Activated naive CD4-positive, alpha-beta T cell treated with anti-CD3 and anti-CD28 coated beads for 36 hours (primary cell): ENCODE measurements at places on chromosomes 6 and 20. TPM values are rescaled to one million over a fixed set of nuclear protein-coding genes. Genes with fewer than 3 reads are reported as not detected.
A peak's percentile ranks its signal among the peaks of the same experiment; 100 is the strongest.

The STMN3 gene
- total RNA-seq: 6.7 TPM

The LY86 gene
- total RNA-seq: 1.8 TPM

The KCNQ5 gene
- total RNA-seq: 11.8 TPM

The UST gene
- 0.20 TPM for total RNA-seq

The NELFE gene
- 87.4 TPM for total RNA-seq

The TRIM15 gene
- 2.2 TPM for total RNA-seq

The PTCHD4 gene
- not detected for total RNA-seq

The SMIM28 gene
- total RNA-seq: not detected

The C2 gene
- 2.1 TPM for total RNA-seq

The ANKRD66 gene
- total RNA-seq: not detected

- no peak for DNase-seq
Measured at GRCh38 chr6:113182370-113183141, 674.6 kb upstream of the MARCKS start.

GRCh38 chr6:149223904-149224351, 93.6 kb upstream of the TAB2 start:
- no peak for DNase-seq

DNA sequence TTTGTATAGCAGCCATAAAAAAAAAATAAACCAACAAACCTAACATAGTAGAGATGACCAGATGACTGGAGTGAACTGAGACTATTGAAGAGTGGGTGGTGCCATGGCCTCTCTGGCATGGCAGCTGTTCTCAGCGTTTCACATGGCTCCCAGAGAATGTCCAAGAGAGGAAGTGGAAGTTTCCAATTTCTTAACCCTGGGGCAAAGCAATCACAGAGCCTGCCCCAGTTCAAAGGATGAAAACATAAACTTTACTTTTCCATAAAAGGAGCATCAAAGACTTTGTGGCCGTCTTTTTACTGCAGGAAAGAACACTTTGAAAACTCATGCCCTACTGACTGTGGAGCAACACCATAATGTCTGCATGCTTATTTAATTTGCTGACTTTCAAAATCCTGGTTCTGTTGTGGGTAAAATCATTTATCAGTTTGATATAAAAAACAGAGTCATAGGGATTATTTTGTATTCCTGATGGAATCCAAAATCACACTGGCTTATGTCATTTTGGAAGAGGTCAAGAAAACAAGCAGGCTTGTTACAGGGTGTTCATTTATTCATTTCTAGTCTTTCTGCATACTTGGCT, 165.4 kb downstream of the SLC35B3 start:
- no peak for DNase-seq

- no peak for DNase-seq
Measured at GRCh38 chr6:34546551-34547321, 9.4 kb downstream of the SPDEF start.

DNA sequence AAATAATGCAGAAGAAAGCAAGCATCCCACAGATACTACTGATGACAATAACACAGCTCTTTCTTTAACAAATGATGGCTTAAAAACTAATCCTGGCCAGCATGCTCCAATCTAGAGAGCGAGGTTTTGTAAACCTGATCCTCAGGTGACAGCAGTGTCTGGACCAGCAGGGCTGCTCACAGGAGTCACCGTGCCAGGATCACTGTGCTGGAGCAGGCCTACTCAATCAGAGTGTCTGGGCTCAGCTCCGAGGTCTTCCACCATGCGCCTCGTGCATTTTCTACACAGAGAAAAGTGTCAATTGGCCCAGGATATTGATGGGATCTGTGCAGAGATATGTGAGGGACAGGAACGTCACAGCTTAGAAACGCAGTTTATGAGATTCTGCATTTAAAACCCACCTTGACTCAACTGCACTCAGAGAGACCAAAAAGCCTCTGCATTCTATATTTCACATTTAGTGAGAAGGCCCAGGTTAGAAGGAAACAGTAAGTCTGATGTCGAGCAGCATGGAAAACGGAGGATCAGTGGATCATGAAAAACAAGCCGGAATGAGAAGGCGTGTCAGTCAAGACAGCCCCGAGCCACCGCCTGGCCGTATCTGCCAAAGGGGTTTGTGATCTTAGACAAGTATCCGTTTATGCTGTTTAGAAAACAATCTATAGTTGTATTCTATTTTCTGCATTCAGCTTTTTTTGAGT, 7.8 kb downstream of the RAMACL start:
- no peak for DNase-seq

GRCh38 chr20:45462711-45463509, 6.6 kb upstream of the WFDC2 start:
- no peak for DNase-seq

- DNase-seq: no peak
Measured at GRCh38 chr6:136405420-136406029, 115.9 kb upstream of the BCLAF1 start.

DNA sequence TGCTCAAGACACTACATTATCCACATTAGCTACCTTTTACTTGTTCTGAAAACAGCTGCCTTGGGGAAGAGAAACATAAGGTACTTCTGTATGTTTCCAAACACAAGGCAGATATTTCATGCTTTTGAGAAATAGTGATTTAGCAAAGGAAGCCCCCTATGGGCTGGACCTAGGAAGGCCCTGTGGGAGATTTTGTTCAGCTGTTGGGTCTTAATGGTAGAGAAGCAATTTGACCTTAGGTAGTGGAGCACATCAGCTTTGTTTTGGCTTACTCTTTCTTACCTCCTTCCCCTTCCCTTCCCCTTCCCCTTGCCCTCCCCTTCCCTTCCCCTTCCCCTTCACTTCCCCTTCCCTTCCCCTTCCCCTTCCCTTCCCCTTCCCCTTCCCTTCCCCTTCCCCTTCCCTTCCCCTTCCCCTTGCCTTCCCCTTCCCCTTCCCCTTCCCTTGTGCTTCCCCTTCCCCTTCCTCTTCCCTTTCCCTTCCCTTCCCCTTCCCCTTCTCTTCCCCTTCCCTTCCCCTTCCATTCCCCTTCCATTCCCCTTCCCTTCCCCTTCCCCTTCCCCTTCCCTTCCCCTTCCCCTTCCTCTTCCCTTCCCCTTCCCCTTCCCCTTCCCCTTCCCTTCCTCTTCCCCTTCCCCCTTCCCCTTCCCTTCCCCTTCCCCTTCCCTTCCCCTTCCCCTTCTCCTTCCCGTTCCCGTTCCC, 84.6 kb downstream of the ANKS1A start:
- no peak for DNase-seq

GRCh38 chr6:127516662-127517273, 2.4 kb downstream of the MTCL3 start:
- peak; percentile 66 for DNase-seq

DNA sequence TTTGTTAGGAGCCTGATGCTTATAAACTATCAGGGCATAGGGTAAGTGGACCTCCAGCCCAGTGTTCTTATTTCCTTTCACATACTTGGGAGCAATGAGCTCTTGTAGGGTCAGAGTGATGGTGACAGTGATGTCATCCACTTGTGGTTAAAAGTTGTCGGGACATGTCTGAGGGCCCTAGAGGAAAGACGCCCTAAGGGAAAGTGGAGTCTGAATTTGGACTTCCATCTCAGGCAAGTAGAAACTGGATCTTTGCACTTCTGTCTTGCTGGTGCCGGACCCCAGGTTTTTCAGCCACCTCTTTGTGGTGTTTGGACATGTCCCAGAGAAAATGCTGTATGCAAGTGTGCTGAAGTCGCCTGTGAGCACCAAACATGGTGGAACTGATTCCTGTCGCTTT, 900.5 kb downstream of the C6orf118 start:
- no peak for DNase-seq

GRCh38 chr20:5608104-5608441, 142.1 kb upstream of the SHLD1 start:
- no peak for DNase-seq

GRCh38 chr6:157764178-157765068, 58.6 kb upstream of the SNX9 start:
- peak; percentile 94 for DNase-seq

GRCh38 chr6:132648356-132648755, 10.6 kb downstream of the TAAR1 start:
- peak; percentile 35 for DNase-seq

GRCh38 chr6:109258129-109258528, 124.1 kb downstream of the CD164 start:
- DNase-seq: no peak

DNA sequence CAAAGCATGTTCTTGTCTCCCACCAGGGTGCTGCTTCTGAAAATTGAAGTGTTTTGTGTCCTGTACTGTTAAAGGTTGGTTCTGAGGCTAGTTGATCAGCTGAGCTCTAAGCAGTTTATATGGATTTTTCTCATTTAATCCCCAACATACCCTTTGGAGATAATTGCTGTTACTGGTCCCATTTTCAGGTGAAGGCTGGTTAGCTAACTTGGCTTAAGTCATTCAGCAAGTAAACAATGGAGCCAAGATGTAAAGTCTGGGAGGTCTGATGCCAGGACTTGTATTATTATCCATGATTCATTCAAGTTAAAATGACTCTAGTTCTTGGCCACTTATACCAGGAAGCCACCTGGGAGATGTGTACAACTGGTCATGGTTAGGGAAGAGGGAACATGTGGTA, 42.5 kb upstream of the FERMT1 start:
- DNase-seq: no peak

DNA sequence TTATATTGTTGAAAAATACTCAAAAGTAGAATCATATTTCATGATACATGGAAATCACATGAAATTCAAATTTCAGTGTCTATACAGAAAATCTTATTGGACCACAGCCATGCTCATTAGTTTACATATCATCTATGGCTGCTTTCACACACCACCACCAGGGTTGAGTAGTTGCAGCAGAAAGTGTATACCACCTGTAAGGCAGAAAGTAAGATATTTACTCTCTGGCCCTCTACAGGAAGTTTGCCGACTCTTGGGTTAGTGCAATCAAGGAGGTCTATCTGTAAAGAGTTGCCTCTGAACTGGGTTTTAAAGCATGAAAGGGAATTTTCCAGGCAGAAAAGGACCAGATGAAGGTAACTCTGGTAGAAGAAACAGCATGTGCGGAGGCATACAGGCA, 432.3 kb downstream of the DHX35 start:
- no peak for DNase-seq

DNA sequence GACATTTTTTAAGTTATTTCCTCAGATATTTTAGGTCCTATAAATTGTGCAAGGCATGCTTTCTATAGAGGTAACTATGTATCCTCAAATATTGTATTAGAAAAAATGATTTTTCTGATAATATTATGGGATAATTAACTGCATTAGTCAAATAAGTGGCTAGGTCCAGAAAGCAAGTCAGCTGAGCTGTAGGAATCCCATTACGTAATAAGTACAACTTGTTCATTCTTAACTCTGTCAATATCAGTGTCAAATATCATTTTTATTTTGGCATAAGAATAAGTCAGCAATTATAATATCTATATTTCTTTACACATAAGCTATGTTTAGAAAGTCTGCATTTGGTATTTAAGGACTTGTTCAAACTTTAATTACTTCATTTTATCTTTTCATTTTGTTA, 830.9 kb upstream of the GJE1 start:
- no peak for DNase-seq

DNA sequence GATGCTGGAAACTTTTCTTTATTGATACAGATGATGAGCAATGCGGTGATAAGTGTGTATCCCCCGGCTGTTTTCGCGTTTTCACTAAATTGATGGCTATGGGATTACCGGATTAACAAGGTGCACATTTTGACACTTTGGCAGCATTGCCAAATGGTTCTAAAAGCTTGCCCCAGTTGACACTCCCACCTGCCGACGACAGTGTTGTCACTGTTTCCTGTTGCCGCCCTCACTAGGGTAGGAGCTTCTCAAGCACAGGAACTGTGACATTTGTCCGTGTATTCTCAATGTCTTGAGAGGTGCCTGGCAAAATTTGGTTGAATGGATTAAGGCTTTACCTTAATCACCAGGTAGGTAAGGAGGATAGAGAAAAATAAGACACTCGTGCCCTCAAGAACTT, 9.8 kb upstream of the MAPK13 start:
- DNase-seq: peak; percentile 92

DNA sequence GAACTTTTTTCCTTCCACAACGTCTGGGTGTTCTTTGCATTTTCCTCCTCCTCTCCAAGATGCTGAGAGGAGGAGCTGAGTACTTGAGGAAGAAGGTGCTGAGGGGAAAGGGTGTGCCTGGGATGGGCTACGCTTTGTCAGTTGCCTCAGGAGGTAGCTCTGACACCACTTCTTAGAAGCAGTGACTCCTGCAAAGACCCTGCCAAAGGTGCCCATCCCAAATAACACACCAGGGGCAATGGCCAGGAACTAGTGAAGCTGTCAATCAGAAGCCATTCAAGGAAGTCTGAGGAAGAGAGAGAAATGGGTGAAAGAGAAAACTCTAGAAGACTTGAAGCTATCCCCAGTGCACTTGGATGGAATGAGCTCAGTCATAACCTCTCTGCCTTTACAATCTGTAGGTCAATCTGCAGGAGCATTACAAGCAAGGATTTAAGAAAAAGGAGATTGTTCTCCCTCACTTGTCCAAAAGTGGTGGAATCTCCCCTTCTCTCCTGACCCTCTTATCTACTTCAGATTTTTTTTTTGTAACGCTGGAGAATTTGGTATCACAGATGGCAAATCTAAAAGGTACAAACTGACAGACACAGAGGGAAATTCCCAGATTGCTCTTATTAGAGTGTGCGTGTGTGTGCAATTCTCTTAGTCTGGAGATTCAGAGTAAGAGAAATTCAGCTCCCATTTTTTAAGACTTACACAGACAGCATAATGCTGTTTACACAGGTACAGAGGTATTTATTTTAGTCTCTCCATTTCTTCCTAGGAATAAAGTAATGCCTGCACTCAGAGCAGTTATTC, 242.6 kb downstream of the GMPR start:
- DNase-seq: no peak

- no peak for DNase-seq
Measured at GRCh38 chr6:22546236-22546635, 23.1 kb upstream of the HDGFL1 start.

DNA sequence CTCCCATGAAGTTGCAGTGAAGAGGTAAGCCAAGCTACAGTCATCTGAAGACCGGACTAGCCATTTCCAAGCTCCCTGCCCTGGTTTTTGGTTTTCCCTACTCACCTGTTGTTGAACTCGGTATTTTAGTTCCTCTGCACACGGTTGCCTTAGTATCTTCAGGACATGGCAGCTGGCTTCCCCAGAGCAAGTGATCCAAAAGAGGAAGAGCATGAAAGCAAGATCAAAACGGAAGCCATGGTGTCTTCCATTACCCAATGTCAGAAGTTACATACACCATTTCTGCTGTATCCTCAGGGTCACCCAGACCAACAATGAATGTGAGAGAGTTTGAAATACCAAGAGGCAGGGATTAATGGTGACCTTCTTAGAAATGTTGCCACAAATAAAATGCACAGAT, 276.6 kb upstream of the CNR1 start:
- no peak for DNase-seq
